ENCODE measurements at places on chromosomes 16 and 17.
A peak's percentile ranks its signal among the peaks of the same experiment; 100 is the strongest.

DNA sequence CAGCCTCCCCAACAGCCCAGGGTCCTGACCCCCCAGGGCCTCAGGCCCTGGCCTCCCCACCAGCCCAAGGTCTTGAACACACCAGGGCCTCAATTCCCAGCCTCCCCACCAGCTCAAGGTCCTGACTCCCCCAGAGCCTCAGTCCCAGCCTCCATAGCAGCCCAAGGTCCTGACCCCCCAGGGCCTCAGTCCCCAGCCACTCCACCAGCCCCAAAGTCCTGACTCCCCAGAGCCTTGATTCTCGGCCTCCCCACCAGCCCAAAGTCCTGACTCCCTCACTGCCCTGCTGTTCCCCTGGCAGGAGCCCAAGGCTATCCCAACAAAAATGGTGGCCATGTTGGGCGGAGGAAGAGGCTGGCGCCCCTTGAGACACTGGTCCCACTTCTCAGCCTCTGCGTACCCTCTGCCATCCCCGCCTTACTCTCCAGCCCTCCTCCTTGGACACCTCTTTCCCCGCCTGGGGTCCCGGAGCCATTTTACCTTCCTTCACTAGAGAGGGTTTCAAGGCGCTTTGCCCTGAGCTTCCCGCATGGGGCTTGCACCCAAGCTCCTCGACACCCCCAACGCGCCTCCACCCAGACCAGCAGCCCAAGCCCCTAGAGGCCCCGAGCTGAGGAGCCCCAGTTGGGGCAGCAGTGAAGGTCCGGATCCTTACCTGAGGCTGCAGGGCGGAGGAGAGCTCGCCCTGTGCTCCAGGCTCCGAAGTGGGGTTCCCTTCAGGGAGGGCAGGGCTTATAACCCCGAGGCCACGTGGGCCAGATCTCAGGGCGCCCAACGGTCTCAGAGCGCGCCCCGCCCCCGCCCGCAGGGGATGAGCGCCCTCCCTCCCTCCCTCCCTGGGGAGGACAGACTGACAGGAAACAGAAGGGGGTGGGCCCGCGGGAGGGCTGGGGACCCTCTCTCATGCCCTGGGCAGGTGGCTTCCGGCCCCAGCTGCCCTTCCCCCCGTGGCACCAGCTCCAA lies 3.5 kb upstream of the TSPOAP1 start:
- DNase-seq, result no peak

- DNase-seq, result no peak
Observed at GRCh38 chr16:79535130-79535529, 65.4 kb downstream of the MAF start.

- no peak for DNase-seq
Observed at GRCh38 chr17:1573932-1574696, 11.5 kb upstream of the PITPNA start.

GRCh38 chr17:76492989-76493501 lies 8.2 kb downstream of the RHBDF2 start:
- DNase-seq, result peak; percentile 37

DNA sequence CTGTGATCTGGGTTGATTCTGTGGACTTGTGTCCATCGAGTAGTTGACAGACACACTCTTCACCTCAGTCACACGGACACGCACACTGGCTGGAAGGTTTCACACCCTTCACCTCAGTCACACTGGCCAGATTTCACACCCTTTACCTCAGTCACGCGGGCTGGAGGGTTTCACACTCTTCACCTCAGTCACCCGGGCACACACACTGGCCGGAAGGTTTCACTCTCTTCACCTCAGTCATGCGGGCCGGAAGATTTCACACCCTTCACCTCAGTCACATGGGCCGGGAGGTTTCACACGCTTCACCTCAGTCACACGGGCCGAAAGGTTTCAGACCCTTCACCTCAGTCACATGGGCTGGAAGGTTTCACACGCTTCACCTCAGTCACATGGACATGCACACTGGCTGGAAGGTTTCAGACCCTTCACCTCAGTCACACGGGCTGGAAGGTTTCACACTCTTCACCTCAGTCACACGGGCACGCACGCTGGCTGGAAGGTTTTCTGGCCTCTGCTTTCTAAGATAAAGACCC lies 96.2 kb downstream of the PGS1 start:
- DNase-seq, result no peak

DNA sequence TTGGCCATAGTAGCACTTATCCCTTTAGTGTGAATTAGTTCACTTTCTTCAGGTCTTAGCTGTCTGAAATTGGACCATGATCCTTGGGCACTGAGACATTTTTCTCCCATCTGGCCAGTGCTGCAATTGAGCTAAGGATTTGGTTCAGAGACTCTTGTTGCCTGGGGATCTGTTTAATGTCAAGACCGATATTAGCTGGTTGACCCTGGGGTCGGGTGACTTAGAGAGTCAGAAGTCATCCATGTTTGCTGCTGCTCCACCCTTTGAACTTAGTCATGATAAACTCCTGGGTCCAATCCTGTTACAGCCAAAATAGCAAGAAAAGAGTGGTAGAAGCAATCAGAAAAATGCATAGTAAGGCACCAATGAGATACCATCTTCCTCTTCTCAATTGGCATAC lies 45.8 kb upstream of the TOX3 start:
- no peak for DNase-seq

- no peak for DNase-seq
Observed at GRCh38 chr17:71464241-71464640, 656.6 kb upstream of the SOX9 start.

DNA sequence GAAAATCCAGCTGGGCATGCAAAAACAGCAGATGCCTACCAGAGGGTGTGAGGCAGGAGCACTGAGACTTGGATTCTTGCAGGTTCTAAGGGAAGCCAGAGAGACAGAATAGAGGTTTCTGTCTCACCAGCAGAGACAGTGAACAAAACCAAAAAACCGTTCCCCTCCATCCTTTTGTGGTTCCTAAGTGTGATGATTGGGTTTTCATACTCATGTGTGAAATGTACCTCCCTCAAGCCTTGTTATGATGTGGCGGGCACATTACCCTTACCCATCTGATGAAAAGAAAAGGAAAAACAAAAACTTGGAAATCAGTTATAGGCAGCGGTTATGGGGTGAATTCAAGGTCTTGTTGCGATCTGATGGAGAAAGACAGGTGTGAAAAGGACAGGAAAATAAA lies 172.6 kb upstream of the CDH13 start:
- DNase-seq, result no peak

GRCh38 chr16:2855536-2855935 lies 2.4 kb downstream of the PRSS22 start:
- DNase-seq, result no peak

DNA sequence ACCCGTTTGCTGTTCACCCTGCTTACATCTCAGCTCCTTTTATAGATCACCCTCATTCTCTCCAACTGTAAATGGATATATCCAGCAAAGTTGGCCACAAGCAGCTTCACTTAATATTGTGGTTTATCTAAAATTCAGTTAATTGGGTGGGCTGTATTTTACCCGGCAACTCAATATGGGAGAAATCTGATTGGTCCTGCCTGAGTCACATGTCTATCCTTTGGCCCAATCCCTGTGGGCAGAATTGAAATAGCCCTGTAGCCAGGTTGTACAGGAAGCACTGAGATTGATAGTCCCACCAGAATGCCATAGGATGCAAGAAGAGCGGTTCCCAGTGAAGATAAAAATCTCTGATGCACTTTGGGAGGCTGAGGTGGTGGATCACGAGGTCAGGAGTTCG lies 73.2 kb downstream of the AIPL1 start:
- no peak for DNase-seq

- no peak for DNase-seq
Observed at GRCh38 chr16:78942625-78943245, 657.8 kb downstream of the MAF start.

- DNase-seq, result no peak
Observed at GRCh38 chr17:841313-841712, 59.2 kb downstream of the MRM3 start.

GRCh38 chr17:7023576-7024401 lies 939 bp downstream of the BCL6B start:
- DNase-seq, result no peak

DNA sequence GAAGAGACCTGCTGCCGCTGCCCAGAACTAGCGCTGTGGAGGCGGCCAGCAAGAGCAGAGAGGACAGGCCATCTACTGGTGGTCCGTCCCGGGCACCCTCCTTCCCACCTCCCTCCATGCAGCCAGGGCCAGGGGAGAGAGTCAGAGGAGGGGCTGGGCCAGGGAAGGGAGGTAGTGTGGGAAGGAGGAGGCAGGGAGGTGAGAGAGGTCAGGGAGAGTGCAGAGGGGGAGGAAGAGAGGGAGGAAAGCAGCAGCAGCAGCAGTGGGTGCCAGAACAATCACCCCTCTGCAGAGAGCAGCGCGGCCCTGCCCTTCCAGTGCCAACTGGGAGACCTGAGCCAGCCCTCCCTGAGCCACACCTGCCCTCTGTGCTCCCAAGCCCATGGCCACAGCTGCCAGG lies 6.6 kb downstream of the C16orf95 start:
- no peak for DNase-seq

GRCh38 chr16:67893743-67894399 lies 817 bp downstream of the PSKH1 start:
- DNase-seq, result no peak

DNA sequence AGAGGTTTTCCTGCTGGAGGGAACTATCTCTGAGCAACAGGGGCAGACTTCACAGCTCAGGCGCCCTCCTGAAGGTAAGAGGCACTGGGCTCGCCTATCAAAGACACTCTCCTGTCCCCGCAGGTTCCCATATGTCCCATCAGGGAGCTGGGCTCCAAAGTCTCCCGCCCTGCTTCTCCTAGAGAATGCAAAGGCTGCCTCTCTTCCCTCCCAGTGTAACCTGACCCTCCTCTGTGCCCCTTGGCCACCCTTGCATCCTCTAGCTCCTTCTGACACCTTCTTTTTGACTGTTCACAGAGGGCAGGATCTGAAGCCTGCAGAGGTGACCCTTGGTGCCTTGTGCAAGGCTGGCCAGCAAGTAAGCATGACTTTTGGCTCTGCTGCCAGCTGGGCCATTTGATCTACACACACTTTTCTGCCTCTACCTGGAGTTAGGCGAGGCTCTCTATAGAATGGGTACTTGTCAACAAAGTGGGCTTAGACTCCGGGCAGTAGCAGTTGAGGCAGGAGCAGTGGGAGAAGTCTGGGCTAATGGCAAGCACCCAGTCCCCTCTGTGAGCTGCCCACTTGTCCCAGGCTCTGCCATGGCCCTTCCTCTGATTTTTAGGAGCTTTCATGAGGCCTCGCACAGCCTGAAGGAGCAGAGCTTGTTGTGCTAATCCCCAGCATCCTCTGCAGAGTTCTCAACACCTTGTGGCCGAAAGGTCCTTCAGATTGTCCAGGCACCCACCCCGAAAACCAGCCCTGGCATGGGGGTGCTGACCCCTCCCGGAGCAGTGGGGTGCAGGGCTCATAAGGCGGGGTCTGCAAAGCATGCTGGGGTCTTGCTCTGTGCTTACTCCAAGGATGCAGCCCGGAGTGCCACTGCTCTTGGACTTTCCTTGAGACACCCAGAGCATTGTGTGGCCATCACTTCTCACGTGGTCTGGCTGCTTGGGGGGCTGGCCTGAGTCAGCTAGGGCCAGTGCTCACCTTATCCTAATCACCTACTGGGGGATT lies 122.9 kb downstream of the METRNL start:
- DNase-seq, result no peak

DNA sequence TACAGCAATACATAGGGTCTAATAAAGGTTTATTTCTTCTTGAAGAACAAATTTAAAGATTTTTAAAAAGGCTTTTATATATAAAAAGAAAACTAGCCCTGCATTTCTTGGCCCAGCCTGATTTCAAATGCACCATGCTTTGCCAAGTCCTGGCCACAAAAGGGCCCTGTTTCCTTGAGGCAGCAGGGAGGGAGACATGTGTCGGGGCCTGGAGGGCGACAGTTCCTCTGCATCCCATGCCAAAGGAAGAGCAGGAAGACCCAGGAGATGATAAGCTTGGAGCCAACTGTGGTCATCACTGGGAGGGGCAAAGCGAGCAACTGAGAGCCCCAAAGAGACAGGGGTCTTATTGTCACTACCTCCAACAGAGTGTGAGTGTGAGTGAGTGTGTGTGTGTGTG lies 571.5 kb upstream of the PSMD7 start:
- no peak for DNase-seq

- DNase-seq, result no peak
Observed at GRCh38 chr17:48047113-48047740, 932 bp upstream of the NFE2L1 start.

DNA sequence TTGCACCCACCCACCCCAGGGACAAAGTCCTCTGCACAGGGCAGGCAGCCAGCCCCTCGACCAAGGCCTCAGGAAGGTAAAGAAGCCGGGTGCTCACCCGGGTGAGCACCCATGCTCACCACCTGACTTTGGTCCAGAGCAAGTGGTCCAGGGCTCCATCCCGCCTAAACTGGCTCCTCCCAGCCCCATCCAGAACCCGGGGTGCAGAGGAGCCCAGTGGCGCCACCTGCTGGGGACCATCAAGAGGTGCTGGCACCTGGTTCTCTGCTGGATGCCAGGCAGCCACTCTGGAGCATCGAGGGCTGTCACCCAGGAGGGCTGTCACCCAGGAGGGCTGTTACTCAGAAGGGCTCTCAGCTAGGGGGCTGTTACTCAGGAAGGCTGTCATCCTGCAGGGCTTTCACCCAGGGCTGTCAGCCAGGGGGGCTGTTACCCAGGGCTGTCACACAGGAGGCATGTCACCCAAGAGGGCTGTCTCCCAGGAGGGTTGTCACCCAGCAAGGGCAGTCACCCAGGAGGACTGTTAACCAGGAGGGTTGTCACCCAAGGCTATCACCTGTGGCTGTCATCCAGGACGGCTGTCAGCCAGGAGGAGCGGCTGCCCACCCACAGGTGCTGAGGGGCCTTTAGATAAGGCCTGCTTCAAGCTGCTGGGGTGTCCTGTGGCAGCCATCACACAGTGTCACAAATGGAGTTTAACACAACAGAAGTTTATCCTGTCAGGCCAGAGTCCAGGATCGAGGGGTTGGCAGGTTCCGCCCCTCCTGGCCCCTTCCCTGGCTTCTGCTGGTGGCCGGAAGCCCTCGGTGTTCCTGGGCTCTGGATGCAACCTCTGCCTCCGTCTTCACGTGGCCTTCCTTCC lies 98.5 kb downstream of the TNFRSF13B start:
- DNase-seq, result no peak

DNA sequence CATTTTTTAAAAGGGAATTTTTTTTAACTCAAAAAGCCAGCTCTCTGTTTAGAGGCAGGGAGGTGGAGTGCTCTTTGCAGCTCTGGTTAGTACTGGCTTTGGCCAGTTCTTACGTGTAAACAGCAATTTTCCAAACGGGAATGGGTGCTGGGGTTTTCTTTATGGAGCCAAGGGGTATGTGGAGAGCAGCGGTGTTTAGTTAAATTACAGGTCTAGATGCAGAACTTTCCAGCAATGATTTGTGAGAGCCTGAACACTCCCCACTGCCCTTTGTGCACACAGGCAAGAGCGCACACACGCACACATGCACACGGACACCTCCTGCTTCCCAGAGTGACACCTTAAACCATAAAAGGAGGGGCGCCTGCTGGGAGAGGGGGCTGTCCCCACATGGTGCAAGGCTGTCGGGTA lies 140.2 kb downstream of the MSI2 start:
- DNase-seq, result no peak

- DNase-seq, result no peak
Observed at GRCh38 chr16:87264634-87265033, 52.6 kb downstream of the C16orf95 start.

- no peak for DNase-seq
Observed at GRCh38 chr16:56669005-56669839, at the start of gene MT1H. TSS of gene MT1H (plus strand) at chr16:56669814. CDS start at chr16:56669885, 71 bp downstream.

- DNase-seq, result no peak
Observed at GRCh38 chr17:72863526-72864211, 228.8 kb downstream of the SLC39A11 start.

Data from SIG-M5 (cell line).